HT-29 (cell line): ENCODE measurements at places on chromosomes 7 and 10. TPM values are rescaled to one million over a fixed set of nuclear protein-coding genes. Genes with fewer than 3 reads are reported as not detected.

DNA sequence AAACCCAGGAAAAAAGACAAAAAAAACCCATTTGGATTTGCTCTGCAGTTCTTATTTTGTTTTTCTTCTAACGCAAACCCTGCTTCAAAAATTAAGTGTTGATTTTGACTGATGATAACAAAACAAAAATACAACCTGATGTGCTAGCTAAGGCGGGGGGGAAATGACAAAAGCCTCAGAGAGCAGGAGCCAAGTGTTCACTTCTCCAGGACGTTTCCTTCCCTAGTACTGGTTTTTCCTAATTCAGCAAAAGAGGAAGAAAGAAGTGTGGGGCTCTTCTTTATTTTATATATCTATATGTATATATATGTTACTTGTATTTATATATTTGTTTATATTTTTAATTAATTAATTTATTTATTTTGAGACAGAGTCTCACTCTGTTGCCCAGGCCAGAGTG is 28.0 kb downstream of the SNX10 start:
- DNase-seq, result no peak

GRCh38 chr7:158407581-158408317 is 179.9 kb downstream of the PTPRN2 start:
- DNase-seq, result peak; percentile 74

Gene ELMO1
- total RNA-seq, result 0.10 and 0.41 TPM in 2 replicates

DNA sequence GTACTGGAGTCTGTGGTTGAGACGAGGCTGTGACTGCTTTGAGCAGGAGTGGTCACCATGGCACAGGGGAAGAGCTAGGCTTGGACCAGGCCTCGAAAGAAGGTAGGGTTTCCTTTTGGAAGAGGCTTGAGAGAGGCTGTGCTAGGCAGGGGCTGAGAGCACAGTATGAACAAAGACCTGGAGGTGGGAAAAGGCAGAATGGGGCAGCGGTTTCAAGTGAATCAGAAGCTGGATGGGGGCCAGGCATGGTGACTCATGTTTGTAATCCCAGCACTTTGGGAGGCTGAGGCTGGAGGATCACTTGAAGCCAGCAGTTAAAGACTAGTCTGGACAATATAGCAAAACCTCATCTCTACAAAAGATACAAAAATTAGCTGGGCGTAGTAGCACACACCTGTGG is 65.9 kb downstream of the CLIP2 start:
- peak; percentile 35 for DNase-seq

- no peak for DNase-seq
Measured at GRCh38 chr10:118832241-118832651, 77.5 kb upstream of the CACUL1 start.

Gene PRTFDC1
- total RNA-seq, result 11.4 and 19.7 TPM in 2 replicates

DNA sequence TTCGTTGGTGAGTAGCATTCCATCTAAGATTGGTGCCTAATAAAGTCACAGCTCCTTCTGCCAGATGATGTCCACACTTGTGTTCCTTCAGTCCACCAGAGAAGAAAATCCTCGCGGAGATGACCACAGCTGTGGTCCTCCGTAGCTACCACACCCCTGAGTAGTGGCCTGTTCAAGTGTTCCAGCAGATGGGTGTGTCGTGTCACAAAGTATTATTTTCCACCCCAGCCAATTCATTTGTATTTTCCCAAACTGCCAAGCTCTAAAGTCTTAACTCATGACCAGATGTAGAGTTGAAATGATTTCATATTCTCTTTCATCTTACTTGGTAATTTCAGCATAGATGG is 251.3 kb upstream of the TCF7L2 start:
- DNase-seq, result no peak

DNA sequence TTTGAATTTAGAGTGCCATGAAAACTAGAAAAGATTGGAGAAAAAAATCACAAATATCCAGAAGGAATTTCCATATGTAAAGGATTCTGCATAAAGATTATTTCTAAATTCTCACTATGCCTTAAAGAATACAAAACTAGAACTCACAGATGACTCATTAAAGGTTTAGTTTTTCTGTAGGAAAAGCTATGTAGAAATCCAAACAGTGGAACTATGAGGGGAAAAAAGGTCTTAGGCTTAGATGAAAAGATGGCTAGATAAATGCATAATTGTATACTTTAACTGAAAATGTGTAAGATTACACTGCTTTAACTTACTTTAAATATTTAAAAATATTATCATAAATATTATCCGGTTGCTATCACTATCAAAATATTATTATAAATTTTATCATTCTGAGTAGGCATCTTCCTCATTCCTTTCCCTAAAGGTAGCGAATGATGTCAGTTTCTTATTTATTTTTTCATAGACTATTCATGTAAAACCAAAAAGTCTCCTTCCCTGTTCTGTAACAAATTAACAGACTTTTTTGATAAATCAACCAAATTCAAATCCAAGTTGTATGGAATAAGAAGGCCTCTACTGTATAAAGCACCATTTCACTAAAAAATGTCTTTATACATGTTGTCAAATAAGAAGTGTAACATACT is 69.1 kb upstream of the COMTD1 start:
- no peak for DNase-seq

DNA sequence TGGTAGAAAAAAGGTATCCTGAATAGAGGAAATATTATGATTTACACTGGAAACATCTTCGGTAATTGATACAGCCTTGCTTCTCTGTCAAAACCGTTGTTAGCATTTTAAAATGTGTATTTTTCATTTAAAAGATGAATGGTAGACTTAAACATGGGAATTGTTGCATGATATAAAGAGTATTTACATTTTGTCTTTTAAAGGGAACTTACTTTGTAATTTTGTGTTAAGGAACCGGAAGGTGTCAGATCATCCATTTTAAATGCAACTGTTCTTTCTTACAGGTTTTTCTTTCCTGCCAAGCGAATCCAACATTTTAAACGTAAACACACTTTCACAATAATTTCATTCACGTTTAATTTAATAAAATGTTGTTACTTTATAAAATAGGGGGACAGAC is 1.8 kb upstream of the IGF2BP3 start:
- DNase-seq, result peak; percentile 56

DNA sequence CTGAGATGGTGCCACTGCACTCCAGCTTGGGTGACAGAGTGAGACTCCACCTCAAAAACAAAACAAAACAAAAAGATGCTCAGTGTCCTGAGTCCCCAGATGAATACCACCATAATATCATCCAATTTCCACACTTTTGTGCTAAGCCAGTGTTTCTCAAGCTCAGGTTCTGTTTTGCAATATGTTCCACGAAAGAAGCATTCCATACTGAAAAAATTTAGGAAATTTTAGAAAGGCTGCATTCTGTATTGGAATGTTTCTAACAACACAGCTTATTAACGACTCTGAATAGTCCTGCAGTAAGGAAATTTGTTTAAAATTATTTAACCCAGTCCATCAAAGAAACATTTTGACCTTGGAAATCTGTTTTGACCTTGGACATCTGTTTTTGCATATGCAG is 142.4 kb downstream of the EPC1 start:
- DNase-seq, result no peak

Gene PRLHR
- not detected in 2 replicates for total RNA-seq

DNA sequence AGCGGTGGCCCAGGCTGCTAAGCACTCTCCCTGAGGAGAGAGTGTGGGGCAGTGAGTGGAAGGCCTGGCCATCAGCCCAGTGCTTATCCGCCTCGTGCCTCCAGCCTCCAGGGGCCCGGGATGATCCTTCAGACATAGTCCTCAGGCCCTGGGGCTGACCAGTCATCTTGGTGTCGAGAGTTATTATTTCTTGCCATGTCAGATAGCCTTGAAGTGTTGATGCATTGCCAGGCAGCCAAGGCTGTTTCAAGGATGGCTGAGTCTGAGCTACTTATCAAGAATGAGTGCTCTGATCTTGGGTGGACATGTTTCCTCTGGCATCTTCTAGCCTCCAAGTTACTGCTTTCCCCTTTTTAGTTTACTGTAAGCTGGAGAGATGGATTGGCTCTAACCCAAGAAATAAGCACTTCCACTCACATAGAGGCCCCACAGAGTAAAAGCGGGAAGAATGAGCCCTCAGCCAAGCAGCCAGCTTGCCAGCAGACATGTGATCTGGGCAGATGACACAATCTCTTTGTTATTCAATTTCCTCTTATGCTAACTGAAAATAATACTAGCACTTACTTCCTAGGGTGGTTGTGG is 136.5 kb upstream of the NAMPT start:
- no peak for DNase-seq

GRCh38 chr7:143905509-143905908 is 3.5 kb upstream of the TCAF1 start:
- DNase-seq, result no peak

DNA sequence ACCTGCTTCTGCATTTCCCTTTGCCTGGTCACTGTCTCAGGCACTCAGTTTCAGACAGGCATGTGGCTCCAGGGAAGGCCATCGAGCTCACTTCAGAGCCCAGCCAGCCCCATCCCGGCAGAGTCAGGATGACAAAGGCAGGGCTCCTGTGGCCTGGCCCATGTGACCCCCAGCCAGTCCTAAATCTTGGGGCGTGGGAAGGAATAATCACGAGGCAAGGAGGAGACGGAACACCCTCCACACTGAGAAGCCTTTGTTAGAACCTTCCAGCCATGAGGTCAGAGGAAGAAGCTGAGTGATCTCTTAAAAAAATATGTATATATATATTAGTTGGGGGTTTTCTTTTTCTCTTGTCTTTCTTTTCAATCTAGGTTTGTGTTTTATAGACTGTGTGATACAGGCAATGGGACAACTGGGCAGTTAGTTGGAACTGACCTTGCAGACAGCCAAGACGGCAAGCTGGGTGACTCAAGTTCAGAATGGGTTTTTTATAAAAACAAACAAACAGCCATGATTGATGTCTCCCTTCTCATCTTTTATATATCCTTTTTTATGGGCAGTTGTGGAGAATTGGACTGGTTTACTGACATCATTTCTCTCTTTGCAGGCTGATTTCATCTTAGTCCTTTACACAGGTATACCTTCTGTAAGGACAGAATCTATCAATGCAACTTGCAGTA is 60.8 kb downstream of the CHN2 start:
- peak; percentile 21 for DNase-seq

DNA sequence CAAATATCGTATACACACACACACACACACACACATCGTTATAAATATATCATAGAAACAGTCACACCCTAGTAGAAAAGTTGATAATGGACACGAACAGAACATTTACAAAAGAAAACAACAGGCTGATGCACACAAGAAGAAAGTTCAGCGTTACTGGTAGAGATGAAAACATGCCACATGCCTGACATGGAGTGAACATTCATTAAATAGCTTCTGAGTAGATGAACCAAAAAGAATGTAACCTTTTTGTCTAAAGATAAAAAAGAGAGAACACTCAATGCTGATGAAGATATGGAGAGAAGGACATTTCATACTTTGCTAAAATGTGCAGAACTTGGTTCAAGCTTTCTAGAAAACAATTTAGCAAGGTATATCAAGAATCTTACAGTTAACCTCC is 173.4 kb upstream of the KLF14 start:
- DNase-seq, result peak; percentile 47

- DNase-seq, result no peak
Measured at GRCh38 chr7:114720725-114721124, 201.2 kb upstream of the MDFIC start.

Gene LRMDA
- not detected in 2 replicates for total RNA-seq

DNA sequence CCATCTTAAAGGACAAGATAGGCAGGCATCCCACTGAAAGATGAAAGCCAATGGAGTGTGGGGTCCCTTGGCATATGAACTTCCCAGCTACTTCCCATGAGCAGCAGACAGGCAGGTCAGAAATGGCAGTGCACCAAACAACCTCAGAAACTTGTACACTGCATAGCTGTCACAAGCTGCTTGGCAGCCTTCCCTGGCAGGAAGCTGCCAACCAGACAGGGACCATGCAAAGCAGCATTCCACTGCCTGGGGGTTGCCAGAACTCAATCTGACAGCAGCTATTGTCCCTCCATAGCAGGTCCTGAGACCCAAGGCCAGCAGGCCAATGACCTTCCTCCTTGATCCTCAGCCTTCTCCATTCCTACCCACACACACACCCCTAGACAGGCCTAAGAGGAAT is 139.5 kb downstream of the PLCE1 start:
- no peak for DNase-seq

Gene GIMAP2
- not detected in 2 replicates for total RNA-seq

DNA sequence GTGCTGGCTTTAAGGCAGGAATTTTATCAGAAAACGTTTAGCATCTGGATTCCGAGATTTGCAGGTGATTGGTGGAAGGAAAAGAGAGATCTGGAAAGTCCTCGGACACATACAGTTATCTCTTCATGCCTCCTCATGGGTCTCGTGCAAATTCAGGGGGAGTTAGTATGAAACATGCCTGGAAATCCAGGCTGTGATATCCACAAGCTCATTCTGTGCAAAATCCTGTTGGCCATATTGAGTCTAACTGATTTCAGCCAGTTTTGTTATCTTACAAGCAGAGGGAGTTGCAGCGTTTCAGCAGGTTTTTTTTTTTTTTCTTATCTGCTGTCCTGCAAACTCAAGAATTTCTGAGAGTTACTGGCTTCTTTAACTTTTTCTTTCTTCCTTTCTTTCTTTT is 411.5 kb downstream of the GALNT17 start:
- no peak for DNase-seq

DNA sequence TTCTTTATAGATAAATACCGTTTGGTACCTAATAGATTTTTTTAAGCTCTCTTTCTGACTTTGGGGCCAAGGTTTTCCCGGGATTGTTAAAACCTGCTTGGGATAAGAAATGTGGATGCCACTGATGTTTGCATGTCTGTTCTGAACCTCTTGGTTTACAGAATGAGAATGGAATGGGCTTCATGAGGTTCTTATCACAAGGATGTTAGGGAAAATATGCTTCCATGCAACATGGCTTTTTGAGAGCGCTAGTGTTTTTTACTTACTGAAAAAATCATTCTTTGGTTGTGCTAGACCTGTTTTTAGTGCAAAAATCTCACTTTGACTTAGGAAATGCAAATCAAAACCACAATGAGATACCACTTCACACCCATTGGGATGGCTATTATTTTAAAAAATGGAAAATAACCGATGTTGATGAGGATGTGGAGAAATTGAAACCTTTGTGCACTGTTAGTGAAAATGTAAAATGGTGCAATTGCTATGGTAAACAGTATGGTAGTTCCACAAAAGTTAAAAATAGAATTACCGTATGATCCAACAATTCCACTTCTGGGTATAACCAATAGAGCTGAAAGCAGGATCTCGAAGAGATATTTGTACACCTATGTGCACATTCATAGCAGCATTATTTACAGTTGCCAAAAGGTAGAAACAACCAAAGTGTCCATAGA is 38.9 kb downstream of the TSPAN14 start:
- DNase-seq, result no peak

Gene NEUROD6
- total RNA-seq, result not detected in 2 replicates

DNA sequence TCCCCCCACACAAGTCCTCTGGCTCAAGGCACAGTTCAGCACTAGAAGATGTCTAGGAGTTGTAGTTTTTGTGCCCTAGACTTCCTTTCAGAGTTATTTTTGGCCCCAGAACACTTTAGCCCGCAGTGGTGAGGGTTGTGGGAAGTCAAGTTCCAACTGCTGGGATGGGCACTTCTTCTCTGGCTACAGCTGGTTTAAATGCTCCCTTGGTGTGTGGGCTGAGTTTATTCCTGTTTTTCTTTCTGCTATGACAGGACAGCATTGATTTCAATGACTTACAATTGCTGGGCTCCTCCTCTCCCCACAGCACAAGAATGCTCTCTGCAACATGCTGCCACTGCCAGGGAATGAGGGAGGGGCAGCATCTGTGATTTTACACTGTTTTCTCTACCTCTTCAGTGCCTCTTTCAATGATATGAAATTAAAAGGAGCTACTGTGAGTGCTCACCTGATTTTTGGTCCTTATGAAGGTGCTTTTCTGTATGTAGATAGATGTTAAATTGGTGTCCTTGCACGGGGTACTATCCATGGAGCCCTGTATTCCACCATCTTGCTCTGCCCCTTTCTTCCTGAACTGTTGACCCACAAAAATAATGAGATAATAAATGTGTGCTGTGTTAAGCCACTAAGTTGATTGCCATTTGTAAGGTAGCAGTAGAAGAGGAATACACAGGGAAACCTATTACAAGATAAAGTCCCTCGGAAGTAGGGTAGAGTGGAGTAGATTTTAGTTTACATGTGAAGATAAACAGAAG is 56.3 kb downstream of the SLC13A1 start:
- DNase-seq, result no peak
